CD14-positive monocyte (primary cell): ENCODE measurements at places on chromosomes 2 and 18.
A peak's percentile ranks its signal among the peaks of the same experiment; 100 is the strongest.

GRCh38 chr2:176813621-176814049, 399.0 kb upstream of the HNRNPA3 start:
- no peak overlapping the region for H3K4me3 ChIP-seq
- no peak overlapping the region for H3K27ac ChIP-seq
- H3K4me1 ChIP-seq: no peaks in the 10 kb centered on the region

DNA sequence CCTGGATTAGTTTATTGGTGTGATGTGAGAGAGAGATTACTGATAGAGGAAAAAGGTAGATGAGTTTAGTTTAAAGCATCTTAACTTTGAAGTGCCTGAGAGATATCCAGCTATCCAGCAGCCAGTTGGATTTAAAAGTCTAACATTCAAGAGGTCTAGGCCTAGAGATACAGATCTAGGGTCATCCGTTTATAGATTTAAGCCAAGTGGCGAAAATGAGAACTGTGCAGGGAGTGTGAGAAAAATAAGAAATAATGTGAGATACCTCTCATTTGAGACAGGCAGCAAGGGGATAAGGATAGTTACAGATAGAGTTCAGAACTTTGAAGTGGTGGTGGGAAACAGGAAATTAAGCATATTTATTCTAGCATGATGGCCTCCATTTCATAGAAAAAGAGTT, 5.3 kb upstream of the ORC2 start:
- peaks cover 28% of the 10 kb centered on the region for H3K4me1 ChIP-seq
- H3K27me3 ChIP-seq: no peaks in the 10 kb centered on the region
- DNase-seq: no peak
- no peak overlapping the region for H3K4me3 ChIP-seq
- peak overlapping the region; percentile 71 for H3K27ac ChIP-seq
- no peaks in the 10 kb centered on the region for H3K36me3 ChIP-seq

DNA sequence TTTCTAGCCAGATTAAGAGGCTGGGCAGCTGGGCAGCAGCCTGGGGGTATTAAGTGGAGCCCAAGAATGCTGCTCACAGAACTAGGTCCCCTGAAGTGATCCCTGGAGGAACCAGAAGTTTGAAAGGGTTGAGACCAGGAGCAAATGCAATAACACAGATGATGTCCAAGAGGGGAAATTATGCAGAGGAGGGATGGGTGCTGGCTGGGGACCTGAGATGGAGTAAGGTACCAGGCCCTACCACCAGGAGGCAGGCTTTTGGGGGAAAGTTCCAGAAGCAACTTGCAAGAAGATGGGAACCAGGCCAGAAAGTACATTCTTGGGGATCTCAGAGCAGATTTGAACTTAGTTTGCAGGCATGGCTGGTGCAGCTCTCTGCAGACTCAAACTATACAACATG, 175.1 kb downstream of the NCK2 start:
- no peak overlapping the region for H3K4me3 ChIP-seq
- no peaks in the 10 kb centered on the region for H3K4me1 ChIP-seq
- DNase-seq: no peak
- no peaks in the 10 kb centered on the region for H3K27me3 ChIP-seq

DNA sequence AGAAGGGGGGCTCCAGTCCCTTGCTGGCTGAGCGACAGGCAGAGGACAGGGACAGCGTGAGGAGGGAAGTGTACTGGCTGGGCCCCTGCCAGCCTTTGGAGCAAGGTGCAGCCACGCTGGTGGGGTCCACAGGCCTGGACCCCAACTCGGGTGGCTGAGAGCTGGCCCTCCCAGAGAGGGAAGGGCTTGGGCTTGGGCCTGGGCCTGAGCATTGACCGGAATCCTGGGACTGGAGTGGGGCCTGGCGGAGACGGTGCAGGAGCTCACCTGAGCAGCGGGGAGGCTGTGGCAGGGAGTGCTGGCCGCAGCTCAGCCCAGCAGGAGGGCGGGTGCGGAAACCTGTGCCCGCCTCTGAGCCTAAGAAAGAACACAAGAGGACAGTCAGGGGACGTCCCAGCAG, 27.9 kb downstream of the KCNIP3 start:
- H3K4me1 ChIP-seq: no peaks in the 10 kb centered on the region
- H3K4me3 ChIP-seq: no peak overlapping the region
- H3K27ac ChIP-seq: no peak overlapping the region
- DNase-seq: no peak
- H3K27me3 ChIP-seq: no peaks in the 10 kb centered on the region
- no peaks in the 10 kb centered on the region for H3K36me3 ChIP-seq

DNA sequence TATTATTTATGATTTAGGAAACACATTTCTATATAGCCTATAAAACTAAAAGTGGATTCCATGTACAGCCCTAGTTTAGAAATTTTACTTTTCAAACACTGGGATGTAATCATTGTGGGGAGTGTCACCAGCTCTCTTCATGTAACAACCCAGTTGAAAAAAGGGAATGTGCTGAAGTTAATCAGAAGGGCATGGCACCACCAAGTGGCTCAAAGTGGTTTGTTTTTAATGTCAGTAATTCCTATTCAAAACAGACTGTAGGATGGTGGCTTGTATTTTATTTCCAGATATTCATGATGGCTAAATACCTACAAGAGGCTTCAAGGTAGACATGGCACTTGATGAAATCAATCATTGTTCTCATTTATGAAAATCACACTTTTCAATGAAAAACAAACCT, 58.1 kb upstream of the TMEM182 start:
- H3K4me3 ChIP-seq: no peak overlapping the region
- H3K36me3 ChIP-seq: no peaks in the 10 kb centered on the region
- no peak for DNase-seq

GRCh38 chr2:165173215-165173614, 30.6 kb downstream of the SCN3A start:
- H3K36me3 ChIP-seq: no peaks in the 10 kb centered on the region
- no peaks in the 10 kb centered on the region for H3K4me1 ChIP-seq
- H3K27me3 ChIP-seq: no peaks in the 10 kb centered on the region

DNA sequence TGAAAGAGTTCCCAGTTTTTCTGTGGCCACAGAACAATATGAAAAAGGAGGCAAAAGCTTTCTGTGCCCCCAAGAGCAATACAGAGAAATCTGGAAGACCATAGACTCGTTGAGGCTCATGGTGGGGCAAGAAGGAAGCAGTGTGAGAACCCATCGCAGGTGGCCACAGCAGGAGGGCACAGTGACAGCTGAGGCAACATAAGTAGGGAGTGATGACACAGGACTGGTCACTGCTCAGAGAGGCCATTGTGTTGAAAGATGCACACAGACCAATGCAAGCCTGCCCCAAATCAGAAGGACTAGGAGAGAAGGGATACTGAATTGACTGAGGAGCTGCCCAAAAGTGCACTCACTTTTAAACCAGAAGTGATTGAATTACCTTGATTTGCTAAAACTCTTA, 483.6 kb downstream of the EPHA4 start:
- no peak overlapping the region for H3K4me3 ChIP-seq
- no peaks in the 10 kb centered on the region for H3K27me3 ChIP-seq
- H3K27ac ChIP-seq: no peak overlapping the region
- DNase-seq: no peak

- H3K36me3 ChIP-seq: no peaks in the 10 kb centered on the region
- no peaks in the 10 kb centered on the region for H3K27me3 ChIP-seq
These were observed 136.5 kb downstream of the TXNL1 start for GRCh38 chr18:56501896-56502295.

- peak; percentile 31 for DNase-seq
- no peaks in the 10 kb centered on the region for H3K36me3 ChIP-seq
- H3K27ac ChIP-seq: no peak overlapping the region
- H3K4me1 ChIP-seq: no peaks in the 10 kb centered on the region
- no peaks in the 10 kb centered on the region for H3K27me3 ChIP-seq
- no peak overlapping the region for H3K4me3 ChIP-seq
These were observed 8.5 kb downstream of the RAB17 start for GRCh38 chr2:237581751-237582746.

DNA sequence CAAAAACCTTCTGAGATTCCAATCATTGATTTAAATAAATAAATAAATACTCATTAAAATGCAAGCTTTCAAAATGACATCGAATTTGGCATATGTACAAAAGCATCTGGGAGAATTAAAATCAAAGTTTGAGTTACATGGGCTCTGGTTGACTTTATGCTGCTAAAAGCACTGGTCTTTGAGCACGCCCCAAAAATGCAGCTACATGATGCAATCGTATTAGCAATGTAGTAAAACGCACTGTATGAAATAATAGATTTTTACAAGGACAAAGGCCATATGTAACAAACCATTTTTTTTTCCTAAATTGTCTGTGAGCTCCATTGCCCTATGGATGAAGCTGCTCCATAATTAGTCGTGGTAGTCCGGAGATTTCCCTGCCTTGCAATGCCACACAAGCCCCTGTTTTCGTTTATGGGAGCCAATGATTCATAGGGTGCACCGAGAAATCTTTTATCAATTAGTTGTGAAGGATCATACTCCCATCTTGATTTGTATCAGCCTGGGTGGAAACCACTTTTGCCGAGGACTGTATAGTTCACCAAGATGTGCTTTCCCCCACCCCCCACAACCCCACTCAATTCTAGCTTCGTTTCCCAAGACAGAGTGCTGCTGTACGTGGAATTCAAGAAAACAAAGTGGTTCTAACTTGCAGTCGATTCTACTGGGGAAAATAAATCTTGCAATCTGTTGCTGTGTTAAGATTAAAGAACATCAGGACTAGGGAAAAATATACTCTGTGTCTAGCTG, 268.4 kb downstream of the IRS1 start:
- no peak for DNase-seq
- no peak overlapping the region for H3K4me3 ChIP-seq
- H3K27me3 ChIP-seq: no peaks in the 10 kb centered on the region

DNA sequence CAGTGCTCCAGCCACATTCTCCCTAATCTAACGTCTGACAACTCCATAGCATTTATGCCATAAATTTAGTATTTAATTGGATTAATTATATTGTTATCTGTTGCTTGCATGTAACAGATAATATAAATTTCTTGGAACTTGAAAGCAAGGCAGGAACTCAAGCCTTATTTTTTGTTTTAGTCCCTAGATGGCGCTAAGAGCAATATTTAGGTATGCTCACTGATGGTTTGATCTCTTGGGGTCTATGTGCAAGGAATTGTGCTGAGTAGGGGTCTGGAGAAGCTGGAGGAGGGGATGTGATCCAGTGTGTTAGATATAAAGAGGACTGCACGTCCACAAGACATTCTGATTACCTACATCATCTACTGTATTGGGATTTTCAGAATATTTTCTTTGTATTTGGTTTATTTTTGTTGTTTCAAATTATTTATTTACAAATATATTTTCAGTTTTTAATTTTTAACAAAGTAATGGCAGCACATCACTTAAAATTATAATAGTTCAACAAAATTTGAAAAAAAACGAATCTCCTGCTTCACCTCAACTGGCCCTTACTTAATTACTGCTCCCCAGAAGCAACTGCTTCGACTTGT, 32.8 kb downstream of the KATNAL2 start:
- peaks cover 1% of the 10 kb centered on the region for H3K27me3 ChIP-seq
- DNase-seq: no peak
- H3K27ac ChIP-seq: no peak overlapping the region
- peaks cover 4% of the 10 kb centered on the region for H3K4me1 ChIP-seq
- no peaks in the 10 kb centered on the region for H3K36me3 ChIP-seq

DNA sequence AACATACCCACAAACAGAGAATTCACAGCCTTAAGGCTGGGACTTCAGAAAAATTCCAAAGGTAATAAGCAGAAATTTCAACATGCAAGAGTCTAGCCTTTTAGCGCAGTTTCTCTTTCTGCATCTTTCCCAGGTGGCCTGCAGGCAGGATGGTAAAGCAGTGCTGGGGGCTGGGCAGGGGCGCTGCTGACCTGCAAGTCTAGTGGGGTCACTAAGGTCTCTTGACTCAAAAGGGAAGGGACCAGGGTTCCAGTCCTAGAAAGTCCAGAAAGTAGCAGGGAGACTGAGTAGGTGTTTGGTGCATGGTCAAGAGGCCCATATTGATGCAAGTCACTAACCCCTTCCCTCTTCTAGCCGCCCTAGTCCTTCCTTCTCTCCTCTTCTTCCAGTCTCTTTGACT, 169.2 kb downstream of the TGIF1 start:
- DNase-seq: no peak
- H3K27ac ChIP-seq: no peak overlapping the region
- no peaks in the 10 kb centered on the region for H3K4me1 ChIP-seq

DNA sequence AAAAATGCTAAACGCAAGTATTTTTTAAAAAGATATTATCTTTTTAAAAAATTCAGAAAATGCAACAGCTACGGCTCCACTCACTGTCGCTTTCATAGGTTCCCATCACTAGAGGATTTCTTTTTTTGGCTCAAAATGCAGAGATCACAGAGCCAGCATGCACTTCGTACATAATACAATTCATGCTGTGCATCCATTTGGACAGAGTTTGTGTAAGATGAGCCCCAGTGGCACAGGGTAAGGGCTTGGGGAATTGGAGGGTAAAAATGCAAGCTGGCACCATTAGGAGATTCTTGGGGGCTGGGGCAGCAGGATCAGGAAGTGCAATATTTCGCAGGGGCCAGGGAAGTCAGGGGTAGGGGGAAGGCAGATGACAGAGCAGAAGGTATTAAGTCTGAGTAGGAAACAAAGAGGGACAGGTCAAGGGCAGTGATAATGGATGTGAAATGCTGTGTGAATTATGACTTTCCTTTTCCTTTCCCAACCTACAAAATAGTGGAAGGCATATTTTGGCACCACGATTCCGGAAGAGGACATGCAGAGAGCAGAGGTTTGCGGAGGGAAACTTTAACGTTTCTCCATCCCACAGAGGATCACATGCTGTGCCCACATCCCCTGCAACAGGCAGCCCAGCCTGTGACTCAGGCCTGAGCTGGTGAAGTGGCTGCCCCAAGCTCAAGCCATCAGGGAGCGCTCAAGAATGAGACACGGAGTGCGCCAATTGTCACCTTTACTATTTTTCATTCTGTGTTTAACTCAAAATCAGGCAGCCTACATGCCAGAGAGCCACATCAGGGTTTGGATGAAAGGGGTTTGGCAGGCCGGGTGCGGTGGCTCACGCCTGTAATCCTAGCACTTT, 4.7 kb downstream of the CAPG start:
- peaks cover 15% of the 10 kb centered on the region for H3K36me3 ChIP-seq
- H3K27me3 ChIP-seq: no peaks in the 10 kb centered on the region
- peak overlapping the region; percentile 90 for H3K27ac ChIP-seq
- peak; percentile 93 for DNase-seq
- H3K4me1 ChIP-seq: peaks cover 67% of the 10 kb centered on the region

DNA sequence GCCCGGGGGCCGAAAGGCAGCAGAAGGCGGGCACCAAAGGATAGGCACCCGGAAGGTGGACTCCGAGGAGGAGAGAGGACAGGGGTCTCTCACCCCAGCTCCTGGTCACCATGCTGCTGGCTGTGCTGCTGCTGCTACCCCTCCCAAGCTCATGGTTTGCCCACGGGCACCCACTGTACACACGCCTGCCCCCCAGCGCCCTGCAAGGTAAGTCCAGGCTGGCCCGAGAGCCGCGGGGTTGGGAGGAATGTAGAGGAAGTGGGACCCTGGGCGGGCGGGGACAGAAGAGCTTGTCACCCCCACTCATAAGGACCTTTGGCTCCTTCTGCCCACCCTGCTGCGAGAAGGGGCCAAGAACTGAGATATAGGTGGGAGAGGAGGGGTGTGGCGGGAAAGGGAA, 301 bp downstream of the PRSS56 start:
- no peak overlapping the region for H3K4me3 ChIP-seq
- no peak for DNase-seq
- peaks cover 21% of the 10 kb centered on the region for H3K4me1 ChIP-seq
- no peak overlapping the region for H3K27ac ChIP-seq
- H3K27me3 ChIP-seq: peaks cover 24% of the 10 kb centered on the region
- H3K36me3 ChIP-seq: no peaks in the 10 kb centered on the region

GRCh38 chr2:214328941-214329340, 81.9 kb upstream of the VWC2L start:
- no peaks in the 10 kb centered on the region for H3K4me1 ChIP-seq
- H3K36me3 ChIP-seq: no peaks in the 10 kb centered on the region
- no peak for DNase-seq
- no peak overlapping the region for H3K4me3 ChIP-seq

GRCh38 chr2:145765874-145766273, 1246.0 kb upstream of the ZEB2 start:
- H3K4me3 ChIP-seq: no peak overlapping the region
- no peak overlapping the region for H3K27ac ChIP-seq
- no peaks in the 10 kb centered on the region for H3K27me3 ChIP-seq
- H3K4me1 ChIP-seq: no peaks in the 10 kb centered on the region
- no peak for DNase-seq
